ENCODE measurements at places on chromosomes 11 and 22.
A peak's percentile ranks its signal among the peaks of the same experiment; 100 is the strongest.

- no peak for DNase-seq
Measured at GRCh38 chr11:122672892-122673291, 17.4 kb downstream of the UBASH3B start.

GRCh38 chr11:8335683-8336082 is 72.0 kb upstream of the LMO1 start:
- DNase-seq = no peak

DNA sequence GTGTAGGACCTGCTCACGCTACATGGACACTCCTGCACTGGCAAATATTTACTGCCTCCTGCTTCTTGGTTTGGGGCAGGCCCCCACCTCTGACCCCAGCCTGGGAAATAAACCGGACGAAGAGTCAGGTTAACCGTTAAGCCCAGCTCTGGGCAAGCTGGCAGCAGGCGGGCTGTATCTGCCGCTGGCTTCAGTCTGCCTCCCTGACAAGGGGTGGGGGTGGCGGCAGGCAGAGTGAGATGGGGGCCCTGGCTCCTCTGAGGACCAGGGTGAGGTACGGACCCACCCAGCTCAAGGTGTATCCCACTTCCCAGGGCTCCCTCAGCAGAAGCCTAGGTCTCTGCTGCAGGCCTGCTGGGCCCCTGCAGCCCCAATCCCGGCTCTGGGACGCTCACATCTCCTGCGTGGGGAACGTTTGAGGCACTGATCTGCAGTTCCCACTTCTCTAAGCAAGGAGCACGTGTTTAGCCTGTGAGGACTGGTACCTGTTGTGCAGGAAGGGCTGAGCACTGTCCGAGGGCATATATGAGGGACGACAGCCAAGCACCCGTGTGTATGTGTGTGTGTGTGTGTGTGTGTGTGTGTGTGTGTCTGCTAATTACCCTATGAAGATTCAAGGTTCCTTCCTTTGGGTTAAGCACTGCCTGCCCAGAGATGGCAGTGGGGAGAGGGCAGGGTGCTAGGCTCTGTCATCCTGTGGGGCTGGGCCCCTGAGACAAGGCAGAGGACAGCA is 1.1 kb upstream of the LRRC75B start:
- DNase-seq = no peak

- no peak for DNase-seq
Measured at GRCh38 chr11:85582111-85582510, 45.0 kb downstream of the DLG2 start.

DNA sequence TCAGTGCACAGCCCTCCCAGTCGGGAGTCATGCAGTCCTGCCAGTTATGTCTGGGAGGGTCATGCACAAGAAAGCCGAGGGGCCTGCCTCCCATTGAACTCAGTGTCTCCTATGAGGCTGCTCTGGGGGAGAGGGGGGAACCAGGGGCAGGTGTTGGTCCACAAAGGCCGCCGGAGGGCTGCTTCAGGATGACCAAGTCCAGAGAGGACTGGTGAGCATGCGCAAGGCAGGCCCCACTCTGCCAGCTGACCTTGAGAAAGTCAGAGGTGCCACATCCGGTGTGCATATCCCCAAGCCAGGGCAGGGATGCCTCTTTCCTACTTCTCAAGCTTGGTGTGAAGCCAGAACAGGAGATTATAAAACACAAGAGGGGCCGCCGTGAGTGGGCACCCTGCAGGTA is 4.4 kb downstream of the SCN4B start:
- DNase-seq = no peak

GRCh38 chr11:131327421-131327820 is 43.0 kb upstream of the NTM start:
- no peak for DNase-seq

DNA sequence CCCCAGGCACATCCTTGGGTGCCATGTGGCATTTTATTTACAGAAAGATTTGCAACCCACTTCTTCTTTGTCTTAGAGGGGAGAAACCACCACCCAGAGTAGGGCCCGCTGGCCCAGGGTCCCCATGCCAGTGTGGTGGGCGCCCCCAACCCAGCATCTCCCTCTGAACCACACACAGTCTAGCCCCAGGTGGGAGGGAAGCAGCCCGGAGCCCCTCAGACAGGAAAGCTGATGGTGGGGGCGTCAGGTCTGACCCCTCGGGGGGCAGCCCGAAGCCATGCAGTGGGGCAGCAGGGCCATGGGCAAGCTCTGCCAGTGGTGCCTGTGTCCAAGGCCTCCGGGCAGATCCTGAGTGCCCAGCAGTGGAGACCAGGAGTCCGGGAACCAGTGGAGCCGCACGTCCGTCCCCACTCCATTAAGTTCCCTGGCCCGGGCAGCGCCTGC is 11.7 kb downstream of the TRPM5 start:
- no peak for DNase-seq

DNA sequence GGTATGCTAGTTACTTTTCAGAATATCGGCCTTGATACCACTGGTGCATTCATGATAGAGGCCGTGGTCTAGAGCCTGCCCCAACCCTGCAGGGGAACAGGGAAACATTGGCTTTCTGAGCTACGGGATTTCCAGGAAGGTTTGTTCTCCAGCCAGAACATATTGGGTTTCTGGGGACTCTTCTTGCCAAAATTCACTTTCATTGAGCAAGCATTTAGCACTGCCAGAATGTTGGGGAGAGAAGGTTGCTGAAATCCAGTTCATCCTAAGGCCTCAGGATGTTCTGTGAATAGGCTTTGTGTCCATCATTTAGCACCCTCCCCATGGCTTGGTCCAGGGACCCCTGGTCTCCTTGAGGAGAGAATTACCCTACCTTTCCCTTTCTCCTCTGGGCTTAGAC is 36.7 kb downstream of the DRG1 start:
- no peak for DNase-seq

GRCh38 chr11:20081336-20081735 is 78.9 kb downstream of the DBX1 start:
- DNase-seq = no peak

DNA sequence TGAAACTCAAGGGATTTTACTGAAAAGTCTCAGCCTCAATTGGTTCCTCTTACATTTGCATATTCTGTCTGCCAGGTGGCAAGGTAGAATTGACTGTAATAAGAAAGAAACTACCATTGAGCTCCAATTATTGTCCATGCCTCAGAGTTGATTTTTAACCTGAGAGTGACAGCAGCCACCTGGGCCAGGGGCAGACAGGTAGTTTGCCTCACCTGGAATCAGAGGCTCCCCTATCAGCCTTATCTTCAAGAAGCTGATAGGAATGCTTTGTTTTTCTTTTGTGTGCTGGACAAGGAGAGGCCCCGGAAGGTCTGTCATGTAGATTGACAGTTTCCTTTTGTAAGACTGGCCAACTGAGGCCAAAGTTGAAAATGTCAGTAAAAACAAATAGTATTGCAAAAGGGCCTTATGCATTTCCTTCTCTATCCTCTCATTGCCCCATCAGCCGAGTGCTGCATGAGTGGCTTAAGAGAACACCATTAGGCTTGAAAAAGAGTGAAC is 34.1 kb downstream of the CD44 start:
- no peak for DNase-seq

DNA sequence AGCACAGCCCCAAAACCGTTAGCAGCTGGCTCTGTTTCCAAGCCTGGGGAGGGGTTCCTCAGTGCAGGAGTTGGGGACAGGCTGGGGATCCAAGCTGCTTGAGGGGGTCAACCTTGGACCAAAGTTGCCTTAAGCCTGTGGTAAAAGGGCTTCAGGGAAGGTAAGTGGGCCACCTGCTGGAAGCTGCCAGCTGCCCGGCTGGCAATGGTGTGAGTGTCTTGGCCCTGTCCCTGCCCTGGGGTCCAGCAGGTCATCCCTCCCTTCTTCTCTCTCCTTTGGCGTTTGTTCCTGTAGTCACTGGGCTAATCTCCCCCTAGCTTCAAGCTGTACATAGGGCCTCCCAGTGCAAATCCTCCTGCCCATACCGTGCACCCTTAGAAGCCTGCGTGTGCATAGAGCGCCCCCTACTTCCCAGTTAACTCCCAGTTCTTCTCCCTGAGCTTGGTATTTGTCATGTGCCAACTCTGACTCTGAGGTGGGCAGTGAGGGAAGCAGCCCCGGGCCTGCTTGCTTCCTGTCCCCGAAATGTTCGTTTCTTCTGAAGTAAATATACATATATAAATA is 4.4 kb downstream of the TMEM258 start:
- no peak for DNase-seq

- DNase-seq = no peak
Measured at GRCh38 chr22:44971651-44972362, 38.0 kb downstream of the PHF21B start.

DNA sequence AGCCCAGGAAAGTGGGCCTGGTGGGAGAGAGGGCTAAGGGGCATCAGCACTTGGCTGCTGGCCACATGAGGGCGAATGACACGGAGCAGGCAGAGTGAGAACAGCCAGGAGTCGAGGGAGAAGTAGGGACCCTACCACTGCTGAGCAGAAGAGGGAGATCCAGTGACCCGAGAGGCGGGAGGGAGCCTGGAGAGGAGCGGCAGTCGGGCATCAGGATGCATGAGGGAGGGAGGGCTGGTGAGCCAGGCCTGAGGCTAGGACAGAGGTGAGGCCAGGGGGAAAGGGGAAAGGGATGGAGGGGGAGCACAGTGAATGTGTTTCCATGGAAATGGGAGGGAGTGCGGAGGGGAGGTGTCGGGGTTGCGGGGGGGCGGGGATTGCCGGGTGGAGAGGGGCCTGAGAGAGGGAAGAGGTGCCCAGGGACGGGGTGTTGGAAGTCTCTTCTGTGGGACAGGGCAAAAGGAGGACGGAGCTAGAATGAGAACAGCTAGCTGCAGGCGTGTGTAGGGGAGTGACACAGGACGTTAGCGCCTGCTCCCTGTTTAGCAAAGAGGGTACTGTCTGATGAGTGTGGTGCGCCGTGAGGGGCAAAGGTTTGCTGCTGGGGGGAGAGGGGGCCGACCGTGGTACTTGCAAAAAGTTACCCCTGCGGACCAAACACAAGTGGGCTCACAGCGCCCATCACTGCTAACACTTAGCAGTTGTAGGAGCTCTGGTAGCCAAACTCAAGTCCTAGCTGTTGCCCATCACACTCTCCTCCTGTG is 37.1 kb upstream of the WNT11 start:
- no peak for DNase-seq

- peak; percentile 62 for DNase-seq
Measured at GRCh38 chr11:57322256-57323166, 2.2 kb downstream of the TNKS1BP1 start.

DNA sequence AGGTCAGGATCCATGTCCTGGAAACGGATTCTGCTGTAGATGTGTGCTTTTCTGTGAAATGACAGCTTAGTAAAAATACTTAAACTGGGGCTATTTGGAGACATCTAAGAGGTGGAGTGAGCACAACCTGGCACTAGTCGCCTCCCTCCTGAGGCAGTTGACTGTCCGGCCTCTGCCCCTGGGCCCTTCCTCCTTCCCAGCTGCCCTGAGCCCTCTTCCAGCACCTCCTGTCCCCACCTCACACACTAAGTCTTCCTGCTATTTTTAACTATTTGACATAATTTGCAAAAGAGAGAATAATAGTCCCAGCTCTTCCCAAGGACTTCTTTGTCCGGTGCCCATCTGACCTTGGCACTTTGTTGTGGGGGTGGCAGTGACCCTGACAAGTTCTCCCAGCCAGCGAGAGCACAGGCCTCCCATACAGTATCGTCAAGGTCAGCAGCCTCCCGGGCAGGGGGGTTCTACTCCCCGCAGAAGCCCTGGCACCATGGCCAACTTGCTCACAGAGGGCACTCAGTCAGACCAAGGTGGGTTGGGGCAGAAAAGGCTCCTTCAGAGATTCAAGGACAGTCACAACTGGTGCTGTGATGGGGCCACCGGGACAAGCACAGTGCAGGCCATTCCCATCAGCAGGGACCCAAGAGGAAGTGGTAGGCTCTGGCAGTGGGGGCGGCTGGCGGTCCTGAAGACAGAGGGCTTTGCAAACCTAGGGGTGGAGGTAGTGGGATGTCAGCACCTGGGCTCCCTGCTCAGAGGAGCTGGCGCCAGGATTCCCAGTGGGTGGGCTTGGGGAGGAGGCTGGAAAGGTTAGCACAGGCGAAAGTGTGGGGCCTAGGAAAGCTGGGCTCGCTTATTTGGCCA is 5.5 kb upstream of the NEAT1 start:
- no peak for DNase-seq

GRCh38 chr11:129377739-129378138 is 2.1 kb downstream of the BARX2 start:
- no peak for DNase-seq

DNA sequence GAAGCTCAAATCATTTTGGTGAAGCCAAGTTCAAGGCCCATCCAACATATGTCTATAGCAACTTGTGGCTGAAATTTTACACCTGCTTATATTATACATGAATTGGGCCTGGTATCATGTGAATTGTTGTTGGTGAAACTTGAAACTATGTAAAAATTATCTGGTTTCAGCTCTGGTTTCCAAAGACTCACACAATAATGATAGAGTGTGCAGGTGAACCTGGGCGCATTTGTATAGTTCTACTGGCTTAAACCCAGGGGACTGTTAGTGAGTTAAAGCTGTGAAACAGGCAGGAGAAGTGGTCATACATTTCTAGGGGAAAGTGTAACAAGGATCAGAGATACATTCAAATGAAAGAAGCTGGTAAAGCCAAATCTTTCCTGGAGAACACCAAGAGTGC is 627.3 kb downstream of the METTL15 start:
- DNase-seq = peak; percentile 10

GRCh38 chr22:36469094-36469710 is 12.2 kb downstream of the TXN2 start:
- no peak for DNase-seq

DNA sequence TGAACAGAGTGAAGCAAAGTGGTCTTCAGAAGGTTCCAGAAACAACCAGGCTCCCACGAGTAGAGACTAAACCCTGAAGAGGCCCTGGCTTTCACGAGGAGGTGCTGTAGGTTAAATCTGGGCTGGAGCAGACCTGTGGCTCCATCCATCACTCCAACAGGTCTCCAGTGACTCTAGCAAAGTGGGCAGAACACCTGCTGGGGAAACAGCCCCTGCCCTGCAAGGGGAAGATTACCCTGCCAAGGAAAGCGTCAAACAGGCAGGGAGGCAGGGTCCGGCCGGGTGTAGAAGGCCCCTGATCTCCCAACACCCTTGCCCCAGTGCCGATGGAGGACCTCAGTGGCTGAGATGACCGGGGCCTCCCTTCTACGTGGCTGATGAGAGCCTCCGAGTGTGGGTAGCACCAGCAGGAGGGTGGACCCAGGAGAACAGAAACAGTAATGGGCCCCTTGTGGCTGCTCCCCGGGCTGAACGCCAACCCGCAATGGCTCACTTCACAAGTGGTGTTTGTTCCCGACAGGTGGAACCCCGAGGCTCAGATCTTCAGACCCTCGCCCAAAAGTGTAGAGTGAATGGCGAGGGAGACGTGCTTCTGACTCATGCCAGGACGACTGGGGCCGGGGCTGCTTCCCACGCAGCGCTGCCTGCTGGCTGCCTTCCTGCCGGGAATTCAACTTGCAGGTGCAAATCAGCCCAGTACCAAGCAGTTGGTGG is 112.0 kb downstream of the SHANK2 start:
- peak; percentile 97 for DNase-seq

DNA sequence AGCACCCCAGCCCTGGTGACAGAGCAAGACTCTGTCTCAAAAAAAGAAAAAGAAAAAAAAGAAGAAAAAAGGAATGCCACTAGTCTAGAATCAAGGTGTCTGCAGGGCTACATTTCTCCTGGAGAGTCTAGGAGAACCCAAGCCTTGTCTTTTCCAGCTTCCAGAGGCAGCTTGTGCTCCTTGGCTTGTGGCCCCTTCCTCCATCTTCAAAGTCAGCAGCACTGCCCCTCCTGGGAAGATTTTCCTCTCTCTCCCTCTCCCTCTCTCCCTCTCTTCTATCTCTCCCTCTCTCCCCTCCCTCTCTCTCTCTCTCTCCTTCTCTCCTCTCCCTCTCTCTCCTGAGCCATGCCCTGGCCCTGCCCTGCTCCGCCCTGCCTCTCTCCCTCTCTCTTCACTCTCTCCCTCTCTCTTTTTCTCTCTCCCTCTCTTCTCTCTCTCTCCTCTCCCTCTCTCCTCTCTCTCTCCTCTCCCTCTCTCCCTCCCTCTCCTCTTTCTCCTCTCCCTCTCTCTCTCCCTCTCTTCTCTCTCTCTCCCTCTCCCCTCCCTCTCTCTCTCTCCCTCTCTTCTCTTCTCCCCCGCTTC is 97.7 kb upstream of the FGF3 start:
- no peak for DNase-seq
